ENCODE measurements at places on chromosomes 5 and 9.

DNA sequence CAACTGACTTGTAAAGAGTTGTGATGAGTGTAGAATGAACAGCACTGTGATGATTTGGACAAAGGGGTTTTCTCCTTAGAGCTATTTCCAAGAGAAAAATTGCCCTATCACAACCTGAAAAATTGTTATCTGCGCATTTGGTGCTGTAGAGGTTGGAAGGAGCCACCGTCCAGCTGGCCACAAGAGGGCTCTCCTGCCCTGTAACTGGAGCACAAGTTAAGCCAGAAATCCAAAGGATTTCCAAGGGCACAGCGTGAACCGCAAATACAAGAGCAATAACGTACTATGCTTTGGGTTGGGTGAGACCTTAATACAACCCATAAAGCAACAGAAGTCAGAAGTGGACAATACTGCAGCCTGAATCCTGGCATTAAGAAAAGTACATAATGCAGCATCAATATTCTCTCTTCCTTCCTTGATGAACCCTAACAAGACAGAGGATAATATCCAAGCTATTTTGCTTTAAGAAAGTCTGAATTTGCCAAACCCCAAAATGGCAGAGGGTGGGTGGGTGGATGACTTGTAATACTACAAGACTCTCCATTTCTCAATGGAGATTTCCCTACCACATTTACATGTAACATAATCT, 56.8 kb upstream of the SMIM32 start:
- no peak for DNase-seq

DNA sequence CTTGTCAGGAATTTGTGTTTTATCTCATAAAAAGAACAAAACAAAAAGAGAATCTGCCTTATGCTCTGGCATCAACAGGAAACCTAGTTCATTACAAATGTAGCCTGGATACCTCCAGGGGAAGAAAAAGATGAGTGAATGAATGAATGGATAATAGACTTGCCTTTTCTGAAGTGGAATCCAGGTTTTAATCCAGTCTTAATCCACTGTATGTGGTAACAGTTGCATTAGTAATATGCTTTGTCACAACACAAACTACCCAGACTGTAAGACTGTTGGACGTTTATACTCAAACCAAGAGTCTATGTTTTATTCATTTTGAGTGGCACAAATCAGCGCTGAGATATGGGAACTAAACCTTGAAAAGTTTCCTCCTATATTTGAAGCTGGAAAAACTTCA, 32.1 kb upstream of the MAP3K1 start:
- DNase-seq: no peak

GRCh38 chr5:120546922-120547321, 82.8 kb downstream of the PRR16 start:
- DNase-seq: no peak

DNA sequence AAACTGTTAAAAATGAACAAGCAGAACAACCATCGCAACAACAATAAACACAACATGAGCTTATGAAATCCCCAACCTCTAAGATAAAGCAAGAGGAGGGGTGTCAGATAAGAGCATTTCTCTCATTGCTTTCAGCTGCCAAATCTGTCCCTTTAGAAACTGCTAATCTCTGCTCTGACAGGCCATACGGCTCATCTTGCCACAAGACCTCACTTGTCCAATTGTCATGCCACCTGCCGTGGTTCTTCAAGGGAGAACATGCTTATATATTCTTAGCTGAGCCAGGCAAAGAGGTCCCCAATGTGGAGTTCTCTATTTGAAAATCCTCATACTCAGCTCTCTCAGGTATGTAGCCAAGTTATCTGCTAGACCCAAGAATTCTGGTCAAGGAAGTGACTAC, 405.0 kb upstream of the TNC start:
- DNase-seq: no peak

- no peak for DNase-seq
Observed at GRCh38 chr5:33316773-33317172, 124.0 kb upstream of the TARS1 start.
